ENCODE measurements at places on chromosomes 4 and X.

GRCh38 chrX:56987741-56988140 lies 7.6 kb downstream of the SPIN3 start:
- no peak for DNase-seq

- DNase-seq = no peak
Observed at GRCh38 chr4:24408640-24409039, 175.7 kb downstream of the DHX15 start.

- DNase-seq = no peak
Observed at GRCh38 chr4:144399927-144400326, 246.0 kb upstream of the HHIP start.

- no peak for DNase-seq
Observed at GRCh38 chr4:54657551-54658251, at the start of gene KIT. Gene KIT, plus strand, starts transcription at chr4:54657957. Its CDS starts 58 bp downstream, at chr4:54658015.

All from stimulated activated CD8-positive, alpha-beta memory T cell treated with anti-CD3 and anti-CD28 coated beads, Interleukin-15, amount 100 ng/mL, for 4 hours (primary cell).